ENCODE measurements at places on chromosomes 6 and 20.

GRCh38 chr20:20517296-20517695 lies 149.4 kb downstream of the INSM1 start:
- no peak for DNase-seq

GRCh38 chr6:56806368-56806767 lies 148.5 kb upstream of the BEND6 start:
- DNase-seq, result no peak

- no peak for DNase-seq
Observed at GRCh38 chr6:56399672-56400263, 152.4 kb upstream of the COL21A1 start.

- no peak for DNase-seq
Observed at GRCh38 chr6:53269827-53270226, 78.9 kb downstream of the ELOVL5 start.

DNA sequence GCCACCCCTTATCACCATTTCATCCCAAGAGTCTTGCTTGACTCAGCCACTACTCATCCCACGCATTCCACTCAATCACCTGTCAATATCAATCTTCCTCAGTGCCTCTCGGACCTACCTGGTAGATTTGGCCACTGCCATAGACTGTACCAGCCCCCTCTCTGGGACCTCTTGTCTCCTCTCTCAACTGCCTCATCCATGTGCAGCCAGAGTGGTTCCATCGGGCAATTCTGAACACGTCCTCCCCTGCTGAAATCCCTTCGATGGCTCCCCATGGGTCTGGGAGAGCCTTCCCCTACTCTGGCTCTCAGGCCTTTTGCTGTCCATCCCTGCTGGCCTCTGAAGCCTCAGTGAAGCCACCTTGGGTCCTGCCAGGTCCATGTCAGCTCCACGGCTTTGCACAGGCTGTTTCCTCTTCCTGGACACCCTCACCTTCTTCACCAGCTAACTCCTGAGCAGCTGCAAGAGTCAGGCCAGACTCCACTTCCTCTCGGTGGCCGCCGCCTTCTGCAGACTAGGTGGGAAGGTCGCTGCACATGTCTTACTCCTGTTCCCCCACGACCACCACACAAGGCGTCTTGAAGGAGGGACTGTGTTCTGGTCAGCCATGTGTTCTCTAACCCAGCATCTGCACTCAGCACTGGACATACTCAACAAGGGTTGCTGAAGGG lies 120.4 kb downstream of the TOX2 start:
- no peak for DNase-seq

GRCh38 chr6:15150207-15150606 lies 95.7 kb upstream of the JARID2 start:
- no peak for DNase-seq

DNA sequence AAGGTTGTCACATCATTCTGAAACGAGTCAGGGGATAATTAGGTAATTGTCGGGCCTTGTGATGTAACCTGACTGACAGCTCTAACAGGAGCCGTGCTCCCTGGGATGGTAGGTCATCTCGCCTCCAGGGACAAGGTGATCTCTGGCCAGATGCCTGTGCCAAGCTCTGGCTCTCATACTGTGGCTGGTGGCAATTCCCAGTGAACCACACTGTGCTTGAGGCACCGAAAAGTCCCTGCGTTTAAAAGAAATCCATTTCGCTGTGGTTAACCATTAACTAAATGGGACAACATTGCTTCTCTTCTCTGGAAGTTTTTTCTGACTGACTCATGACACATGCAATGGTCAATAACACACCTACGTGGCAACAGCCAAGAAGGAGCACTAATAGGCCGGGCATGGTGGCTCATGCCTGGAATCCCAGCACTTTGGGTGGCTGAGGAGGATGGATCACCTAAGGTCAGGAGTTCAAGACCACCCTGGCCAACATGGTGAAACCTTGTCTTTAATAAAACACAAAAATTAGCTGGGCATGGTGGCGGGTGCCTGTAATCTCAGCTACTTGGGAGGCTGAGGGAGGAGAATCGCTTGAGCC lies 669.2 kb downstream of the PRKN start:
- DNase-seq, result no peak

- no peak for DNase-seq
Observed at GRCh38 chr6:56480246-56480645, 162.4 kb downstream of the DST start.

Data from stimulated activated CD8-positive, alpha-beta memory T cell treated with anti-CD3 and anti-CD28 coated beads, Interleukin-2, amount 100 ng/mL, for 48 hours (primary cell).